ENCODE measurements at places on chromosomes 6 and 20.
A peak's percentile ranks its signal among the peaks of the same experiment; 100 is the strongest.

DNA sequence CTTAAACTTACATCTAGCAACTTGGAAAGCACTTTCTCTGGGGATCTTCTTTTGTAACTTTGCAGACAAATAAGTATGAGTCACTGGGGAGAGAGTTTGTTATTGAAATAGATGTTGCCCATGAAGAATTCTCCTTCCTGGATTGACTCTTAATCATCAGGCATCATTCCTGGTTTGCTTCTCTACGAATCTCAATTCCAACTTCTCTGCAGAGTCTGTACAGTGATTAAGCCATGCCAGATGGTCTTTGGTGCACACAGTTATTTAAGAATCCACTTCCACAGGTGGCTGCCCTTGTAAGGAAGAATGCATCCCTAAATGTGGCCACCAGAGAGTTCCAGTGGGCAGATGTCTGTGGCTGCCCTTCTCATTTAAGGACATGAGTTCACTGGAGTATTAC lies 25.7 kb downstream of the MYCT1 start:
- DNase-seq, result peak; percentile 69

- no peak for DNase-seq
These were observed 44.9 kb downstream of the ADAT2 start for GRCh38 chr6:143405373-143406154.

- peak; percentile 84 for DNase-seq
These were observed 244.8 kb upstream of the TENT5A start for GRCh38 chr6:81997090-81997926.

- DNase-seq, result no peak
These were observed 23.1 kb downstream of the FIG4 start for GRCh38 chr6:109714166-109714565.

DNA sequence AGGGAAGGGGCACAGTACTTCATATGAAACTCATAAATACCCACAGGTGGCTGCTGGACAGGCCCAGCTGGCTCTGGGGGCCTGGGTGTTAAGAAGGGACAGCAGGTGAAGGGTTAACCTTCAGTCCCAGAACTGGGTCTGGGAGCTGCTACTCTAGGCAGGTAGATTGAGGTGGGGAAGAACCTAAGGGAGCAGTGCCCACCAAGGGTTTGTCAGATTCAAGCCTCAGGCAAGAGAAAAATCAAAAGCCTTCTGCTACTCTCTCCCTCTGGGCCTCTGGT lies 5.6 kb downstream of the RPL10A start:
- DNase-seq, result no peak

DNA sequence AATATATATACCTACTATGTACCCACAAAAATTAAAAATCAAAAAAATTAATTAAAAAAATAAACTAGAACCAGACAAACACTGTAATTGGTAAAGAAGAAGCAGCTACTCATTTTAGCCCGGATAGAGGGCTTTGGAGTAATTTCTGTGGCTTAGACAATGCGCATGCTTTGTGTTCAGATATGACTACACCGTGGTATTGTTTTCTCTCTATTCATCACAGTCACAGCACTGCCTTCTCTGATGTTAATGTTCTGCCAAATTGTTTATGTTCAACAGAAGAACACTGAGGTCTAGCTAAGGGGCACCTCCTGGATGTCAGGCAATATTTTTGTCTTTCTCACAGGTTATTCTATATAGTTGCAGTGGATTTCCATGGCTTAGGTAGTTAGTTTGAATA lies 77.5 kb upstream of the GJE1 start:
- no peak for DNase-seq

- no peak for DNase-seq
These were observed 15.7 kb upstream of the CST7 start for GRCh38 chr20:24933266-24933908.

GRCh38 chr20:23150304-23151007 lies 64.3 kb upstream of the CD93 start:
- no peak for DNase-seq

DNA sequence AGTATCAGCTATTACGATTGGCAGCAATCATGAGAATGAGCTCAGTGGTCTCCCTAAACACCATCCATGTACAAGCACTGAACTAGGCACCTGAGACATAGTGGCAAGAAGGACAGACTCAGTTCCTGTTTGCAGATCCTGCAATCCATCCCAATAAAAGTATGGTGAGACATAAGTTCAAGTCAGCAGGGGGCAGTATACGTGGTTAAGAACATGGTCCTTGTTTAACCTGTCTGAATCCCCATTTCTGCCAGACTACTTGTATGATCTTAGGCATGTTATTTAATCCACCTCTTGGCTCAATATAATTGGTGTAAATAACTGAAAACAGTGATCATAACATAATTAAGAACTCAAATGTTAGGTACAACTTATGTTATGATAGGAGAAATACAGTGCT lies 33.2 kb upstream of the PNISR start:
- DNase-seq, result no peak

- DNase-seq, result no peak
These were observed 14.7 kb upstream of the SIM1 start for GRCh38 chr6:100479179-100480035.

GRCh38 chr20:52411611-52412010 lies 220.0 kb upstream of the ZFP64 start:
- DNase-seq, result no peak

DNA sequence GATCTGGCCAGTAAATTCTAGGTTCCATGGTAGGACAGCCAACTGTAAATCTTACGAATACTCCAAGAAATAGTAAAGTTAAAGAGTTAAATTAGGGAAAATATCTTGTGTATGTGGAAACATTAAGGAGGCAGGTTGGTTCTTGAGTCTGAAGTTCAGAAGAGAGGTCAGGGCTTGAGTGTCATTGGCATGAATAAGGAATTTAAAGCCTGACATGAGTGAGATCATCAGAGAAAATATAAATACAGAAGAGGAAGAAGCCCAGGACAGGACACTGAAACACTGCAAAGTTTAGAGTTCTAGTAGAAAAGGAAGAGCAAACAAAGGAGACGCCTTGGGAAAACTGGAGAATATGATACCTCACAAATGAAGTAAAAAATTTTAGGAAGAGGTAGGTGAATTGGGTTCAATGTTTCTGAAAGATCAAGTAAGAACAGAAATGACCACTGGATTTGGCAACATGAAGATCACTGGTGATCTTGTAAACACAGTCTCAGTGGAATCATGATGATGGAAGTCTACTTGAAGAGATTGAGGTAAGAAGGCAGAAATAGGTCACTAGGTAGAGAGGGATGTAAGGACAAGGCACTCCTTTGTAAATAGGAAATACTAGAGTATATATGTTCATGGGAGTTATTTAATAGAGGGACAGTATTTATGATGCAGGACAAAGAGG lies 41.6 kb upstream of the SYNCRIP start:
- no peak for DNase-seq

DNA sequence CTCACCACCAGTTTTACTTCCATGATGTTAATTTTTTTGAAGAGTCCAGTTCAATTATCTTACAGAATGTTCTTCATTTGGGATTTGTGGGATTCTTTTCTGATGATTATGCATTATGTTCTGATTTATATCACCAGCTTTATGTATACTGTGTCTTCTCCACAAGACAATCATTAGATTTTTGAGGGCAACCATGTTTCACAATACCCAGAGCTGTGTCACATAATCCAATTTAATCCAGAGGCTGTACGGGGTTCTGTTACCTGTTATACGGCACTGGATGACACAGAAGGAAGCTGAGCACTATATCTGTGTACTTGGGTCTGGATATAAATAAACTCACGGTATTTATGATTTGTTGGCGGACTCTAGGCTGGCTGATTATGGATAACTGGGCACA lies 41.6 kb upstream of the RPN2 start:
- DNase-seq, result no peak

DNA sequence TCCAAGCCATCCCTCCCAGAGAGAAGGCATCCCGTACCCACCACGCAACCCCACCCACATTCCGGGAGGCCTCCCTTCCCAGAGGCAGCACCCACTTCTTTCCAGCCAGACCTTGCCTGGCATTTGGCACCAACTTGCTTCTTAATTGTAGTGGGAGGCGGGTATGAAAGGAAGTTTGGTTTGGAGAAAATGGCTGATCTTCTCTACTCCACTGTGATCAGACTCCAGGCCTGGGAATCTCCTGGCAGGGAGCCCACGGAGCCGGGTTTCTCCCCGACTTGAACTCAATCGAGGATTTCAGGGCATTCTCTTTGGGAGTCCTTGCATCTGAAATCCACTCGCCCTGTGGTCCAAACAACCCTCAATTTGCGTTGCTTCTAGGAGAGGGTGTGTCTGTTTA lies 107.1 kb downstream of the ZDHHC14 start:
- no peak for DNase-seq

- DNase-seq, result no peak
These were observed 5.5 kb upstream of the UTRN start for GRCh38 chr6:144279484-144280150.

DNA sequence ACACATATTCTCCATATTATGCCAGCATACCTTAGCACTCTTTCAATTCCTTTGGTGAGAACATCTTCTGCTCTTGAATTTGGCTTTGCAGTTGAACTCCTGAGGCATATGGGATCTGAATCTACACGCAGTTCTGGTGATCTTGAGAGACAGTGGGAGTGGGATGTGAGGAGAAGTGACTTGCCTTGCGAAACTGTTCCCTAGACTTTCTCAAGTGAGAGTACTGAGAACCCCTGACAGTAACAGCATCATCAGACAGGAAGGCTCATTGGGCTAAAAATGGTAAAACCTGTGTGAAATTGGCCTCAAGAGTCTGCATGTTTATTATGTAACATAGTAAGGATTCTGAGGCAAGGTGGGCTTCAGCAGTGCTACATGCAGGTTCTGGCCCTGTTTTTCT lies 49.1 kb upstream of the CEP85L start:
- DNase-seq, result no peak

DNA sequence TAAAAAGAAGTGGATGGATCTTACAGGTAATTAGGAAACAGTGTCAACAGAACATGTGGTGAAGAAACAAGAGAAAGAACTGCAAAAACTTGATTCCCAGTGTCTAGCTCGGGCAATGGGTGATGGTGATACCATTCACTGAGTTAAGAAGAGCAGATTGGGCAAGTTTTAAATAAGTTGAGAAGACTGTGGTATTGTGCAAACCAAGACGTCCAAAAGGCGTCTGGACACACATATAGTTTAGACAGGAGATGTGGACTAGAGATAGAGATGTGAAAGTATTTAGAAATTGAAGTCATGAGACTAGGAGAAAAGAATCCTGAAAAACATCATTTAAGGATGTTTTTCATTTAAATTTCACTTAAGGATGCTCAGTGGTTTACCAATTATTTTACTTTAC lies 53.9 kb downstream of the CDK19 start:
- DNase-seq, result no peak

GRCh38 chr20:63854766-63855362 lies 6.4 kb upstream of the ABHD16B start:
- DNase-seq, result no peak

DNA sequence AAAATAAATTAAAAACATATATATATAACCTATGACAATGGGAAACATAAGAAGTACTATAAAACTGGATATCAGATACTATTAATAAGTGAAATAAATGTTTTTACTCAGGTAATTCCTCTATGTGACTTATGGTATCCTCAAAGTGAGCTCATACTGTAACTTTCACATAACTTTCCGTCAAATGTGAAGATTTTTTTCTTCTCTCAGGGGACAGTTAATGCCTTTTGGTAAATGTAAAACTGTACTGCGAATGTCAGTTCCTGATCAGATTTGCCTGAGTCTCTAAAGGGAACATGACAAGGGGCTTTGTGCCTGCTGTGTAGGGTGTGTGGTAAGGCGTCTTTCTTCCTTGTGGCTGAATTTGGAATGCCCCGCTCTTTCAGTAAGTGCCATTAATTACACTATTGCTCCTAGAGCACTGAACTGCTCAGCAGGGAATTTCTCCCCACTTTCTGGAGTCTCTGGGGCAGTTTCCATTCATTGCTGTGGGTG lies 271.8 kb downstream of the PRL start:
- DNase-seq, result no peak

- no peak for DNase-seq
These were observed 37.4 kb upstream of the TBXT start for GRCh38 chr6:166204852-166205650.

GRCh38 chr6:17224056-17224455 lies 57.1 kb upstream of the RBM24 start:
- DNase-seq, result peak; percentile 32

- no peak for DNase-seq
These were observed 291.2 kb upstream of the ADGRB3 start for GRCh38 chr6:68343901-68344300.

GRCh38 chr20:63951398-63952209 lies 4.6 kb downstream of the UCKL1 start:
- no peak for DNase-seq

GRCh38 chr6:143098054-143098671 lies 37.5 kb downstream of the AIG1 start:
- no peak for DNase-seq

DNA sequence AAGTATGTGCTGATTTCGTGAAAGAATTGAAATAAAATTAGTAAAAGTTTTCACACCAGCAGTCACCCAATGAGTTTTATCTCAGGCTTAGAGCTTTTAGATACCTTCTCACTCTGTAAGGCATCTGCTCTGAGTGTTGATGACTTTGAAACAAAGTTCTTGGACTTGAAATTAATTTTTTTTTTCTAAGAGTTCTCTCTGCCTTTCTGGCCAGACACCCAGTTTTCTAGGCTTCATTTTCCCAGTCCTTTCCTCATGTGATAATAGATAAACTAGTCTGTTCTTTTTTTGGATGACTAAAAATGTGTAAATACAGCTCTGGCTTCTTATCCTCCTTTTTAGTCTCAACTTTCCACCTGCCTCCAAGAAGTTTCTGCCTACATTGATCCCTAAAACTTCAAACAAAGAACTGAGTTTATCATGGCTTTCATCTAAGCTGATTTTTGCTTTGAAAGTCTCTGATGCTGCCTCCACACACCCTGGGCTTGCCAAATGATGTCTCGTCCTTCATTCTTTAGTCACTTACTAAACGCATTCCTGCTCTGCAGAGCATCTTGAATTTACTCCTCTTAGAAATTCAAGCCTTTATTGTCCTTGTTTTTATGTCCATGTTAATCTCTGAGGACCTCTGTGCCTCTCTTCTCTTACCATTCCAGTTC lies 32.7 kb downstream of the SLX4IP start:
- no peak for DNase-seq

- no peak for DNase-seq
These were observed 11.8 kb upstream of the TUBB2B start for GRCh38 chr6:3239110-3239830.

GRCh38 chr6:160461641-160462040 lies 113.5 kb downstream of the SLC22A3 start:
- DNase-seq, result no peak

All from stromal cell of bone marrow (primary cell).